Neuronal stem cell (in vitro differentiated cells): ENCODE measurements at places on chromosomes 11 and 22.

GRCh38 chr11:85827748-85828639 lies 17.1 kb upstream of the SYTL2 start:
- peaks cover 6% of the 10 kb centered on the region for H3K4me1 ChIP-seq
- no peak overlapping the region for H3K27ac ChIP-seq
- H3K4me3 ChIP-seq, result no peak overlapping the region

DNA sequence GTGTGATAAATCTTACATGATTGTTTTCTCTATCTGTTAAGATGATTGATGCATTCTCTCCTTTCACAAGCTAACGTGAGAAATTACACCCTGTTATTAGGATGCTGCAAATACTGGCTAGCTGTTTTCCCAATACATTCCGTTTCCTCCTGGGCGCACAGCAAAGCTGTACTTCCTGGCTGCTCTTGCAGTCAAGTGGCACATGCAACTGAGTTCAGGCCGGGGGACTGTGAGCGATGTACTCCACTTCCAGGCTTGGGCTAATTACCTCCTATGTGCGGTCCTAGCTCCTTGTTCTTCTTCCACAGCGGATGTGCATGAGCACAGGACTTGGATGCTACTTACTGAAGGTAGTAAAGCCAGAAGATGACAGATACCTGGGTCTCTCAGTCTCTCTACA lies 234.9 kb upstream of the SESN3 start:
- H3K4me3 ChIP-seq, result no peak overlapping the region
- no peaks in the 10 kb centered on the region for H3K36me3 ChIP-seq
- H3K27me3 ChIP-seq, result no peaks in the 10 kb centered on the region
- H3K27ac ChIP-seq, result no peak overlapping the region

DNA sequence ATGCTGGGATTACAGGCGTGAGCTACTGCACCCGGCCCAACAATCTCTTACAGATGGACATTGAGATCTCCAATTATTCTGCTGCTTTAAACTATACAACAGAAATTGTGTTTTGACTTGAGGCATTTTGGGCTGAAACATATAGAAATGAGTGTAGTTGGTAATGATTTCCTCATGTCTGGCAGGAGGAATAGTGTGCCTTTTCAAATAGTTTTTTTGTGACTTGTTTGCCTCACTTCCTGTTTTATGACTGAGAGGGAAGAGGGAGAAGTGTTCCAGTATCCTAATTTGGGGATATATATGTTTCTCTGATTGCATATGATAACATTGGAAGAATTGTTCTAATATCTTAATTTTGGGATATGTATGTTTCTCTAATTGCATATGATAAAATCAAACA lies 40.2 kb downstream of the EP300 start:
- DNase-seq, result no peak
- H3K36me3 ChIP-seq, result peaks cover 99% of the 10 kb centered on the region
- no peak overlapping the region for H3K27ac ChIP-seq
- H3K4me1 ChIP-seq, result no peaks in the 10 kb centered on the region
- H3K4me3 ChIP-seq, result no peak overlapping the region
- H3K27me3 ChIP-seq, result no peaks in the 10 kb centered on the region

DNA sequence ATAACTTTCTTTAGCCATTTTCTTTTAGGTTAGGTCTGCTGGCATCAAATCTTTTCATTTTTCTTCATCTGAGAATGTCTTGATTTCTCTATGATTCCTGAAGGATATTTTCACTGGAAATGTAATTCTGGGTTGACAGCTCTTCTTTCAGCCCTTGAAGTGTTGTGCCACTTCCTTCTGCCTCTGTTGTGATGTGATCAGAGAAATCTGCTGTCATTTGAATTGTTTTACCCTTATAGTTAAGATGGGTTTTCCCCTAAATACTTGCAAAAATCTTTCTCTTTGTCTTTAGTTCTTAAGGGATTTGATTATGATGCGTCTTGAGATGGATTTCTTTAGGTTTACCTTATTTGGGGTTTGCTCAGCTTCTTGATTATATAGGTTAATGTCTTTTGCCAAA lies 23.0 kb downstream of the USP47 start:
- no peaks in the 10 kb centered on the region for H3K27me3 ChIP-seq
- no peak overlapping the region for H3K27ac ChIP-seq
- no peaks in the 10 kb centered on the region for H3K4me1 ChIP-seq
- DNase-seq, result no peak
- H3K4me3 ChIP-seq, result no peak overlapping the region

GRCh38 chr11:4068962-4069361 lies 25.6 kb upstream of the RRM1 start:
- peaks cover 15% of the 10 kb centered on the region for H3K4me1 ChIP-seq
- H3K4me3 ChIP-seq, result no peak overlapping the region
- no peak overlapping the region for H3K27ac ChIP-seq
- H3K36me3 ChIP-seq, result no peaks in the 10 kb centered on the region
- H3K27me3 ChIP-seq, result no peaks in the 10 kb centered on the region

- no peak overlapping the region for H3K4me3 ChIP-seq
- H3K27ac ChIP-seq, result no peak overlapping the region
- peaks cover 3% of the 10 kb centered on the region for H3K4me1 ChIP-seq
- H3K36me3 ChIP-seq, result peaks cover 12% of the 10 kb centered on the region
- H3K27me3 ChIP-seq, result no peaks in the 10 kb centered on the region
Measured at GRCh38 chr11:73428227-73428626, 52.0 kb downstream of the RELT start.

- peaks cover 7% of the 10 kb centered on the region for H3K4me1 ChIP-seq
- DNase-seq, result no peak
- no peak overlapping the region for H3K4me3 ChIP-seq
- H3K36me3 ChIP-seq, result no peaks in the 10 kb centered on the region
Measured at GRCh38 chr11:13899603-13900002, 62.9 kb upstream of the SPON1 start.

- H3K27ac ChIP-seq, result no peak overlapping the region
- peak overlapping the region; percentile 64 for H3K4me3 ChIP-seq
- H3K4me1 ChIP-seq, result no peaks in the 10 kb centered on the region
Measured at GRCh38 chr22:10961043-10961860, 4566.7 kb upstream of the OR11H1 start.

DNA sequence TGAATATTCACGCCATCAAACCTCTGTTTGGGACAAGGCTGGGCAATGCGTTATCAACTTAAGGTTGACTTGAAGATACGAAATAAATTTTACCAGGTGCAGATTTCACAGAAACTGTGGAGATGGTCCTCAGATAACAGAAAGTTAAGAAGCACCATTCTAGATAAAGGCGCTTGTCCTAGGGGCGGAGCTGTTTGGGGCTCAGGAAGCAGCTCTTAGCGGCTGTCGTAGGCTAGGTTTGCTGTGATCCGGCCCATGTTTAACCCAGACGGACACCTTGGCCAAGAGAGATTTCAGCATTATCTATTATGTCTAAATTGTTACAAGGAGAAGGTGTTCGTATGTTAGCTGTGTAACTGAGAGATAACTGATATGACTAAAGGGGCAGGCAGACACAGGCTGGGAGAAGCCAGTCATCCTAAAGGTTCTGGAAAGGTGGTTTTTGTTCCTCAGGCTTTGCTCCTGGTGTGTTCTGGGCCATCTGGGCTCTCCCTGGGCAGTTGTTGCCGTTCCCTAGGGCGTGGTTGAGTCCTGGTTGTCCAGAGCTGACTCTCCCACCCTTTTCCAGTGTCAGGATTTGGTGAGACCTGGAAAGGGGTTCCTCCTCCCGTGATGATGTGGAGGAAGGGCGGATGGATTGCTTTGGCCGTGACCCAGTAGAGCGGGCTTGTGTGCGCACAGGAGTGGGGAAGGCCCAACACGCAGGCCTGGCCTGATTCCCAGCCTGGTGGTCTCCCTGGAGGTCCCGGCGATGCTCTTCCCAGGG lies 25.8 kb downstream of the TPCN2 start:
- H3K4me3 ChIP-seq, result no peak overlapping the region
- no peak for DNase-seq
- H3K27ac ChIP-seq, result no peak overlapping the region

- no peaks in the 10 kb centered on the region for H3K27me3 ChIP-seq
- no peaks in the 10 kb centered on the region for H3K36me3 ChIP-seq
- no peak overlapping the region for H3K4me3 ChIP-seq
- DNase-seq, result no peak
- H3K27ac ChIP-seq, result no peak overlapping the region
- H3K4me1 ChIP-seq, result peaks cover 10% of the 10 kb centered on the region
Measured at GRCh38 chr11:13440100-13440855, 22.7 kb downstream of the BTBD10 start.
